ENCODE measurements at places on chromosomes 1 and 21.

DNA sequence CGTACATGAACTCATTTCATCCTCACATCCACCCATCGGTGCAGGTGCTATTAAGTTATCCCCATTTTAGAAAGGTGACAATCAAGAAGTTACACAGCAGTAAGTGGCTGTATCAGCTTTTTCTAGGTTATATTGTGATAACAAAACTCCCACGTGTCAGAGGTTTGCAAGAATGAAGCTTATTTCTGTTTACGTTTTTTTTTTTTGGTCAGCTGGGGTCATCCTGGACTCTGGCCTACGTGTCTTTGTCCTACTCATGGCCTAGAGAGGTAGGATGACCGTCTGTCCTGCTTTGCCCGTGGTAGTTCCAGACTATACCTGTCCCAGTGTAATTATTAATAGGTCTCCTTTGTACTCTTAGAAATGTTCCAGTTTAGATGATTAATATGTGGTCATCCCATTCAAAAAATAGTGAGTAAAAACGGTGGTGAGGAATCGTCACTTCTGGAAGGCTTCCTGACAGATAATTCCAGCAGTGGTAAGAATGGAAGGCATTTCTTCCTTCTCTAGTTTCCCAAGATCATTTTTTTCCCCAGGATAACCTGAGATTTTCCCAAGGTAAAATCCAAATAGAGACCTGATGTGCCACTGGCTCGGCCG is 64.2 kb upstream of the KIF26B start:
- no peak for DNase-seq

DNA sequence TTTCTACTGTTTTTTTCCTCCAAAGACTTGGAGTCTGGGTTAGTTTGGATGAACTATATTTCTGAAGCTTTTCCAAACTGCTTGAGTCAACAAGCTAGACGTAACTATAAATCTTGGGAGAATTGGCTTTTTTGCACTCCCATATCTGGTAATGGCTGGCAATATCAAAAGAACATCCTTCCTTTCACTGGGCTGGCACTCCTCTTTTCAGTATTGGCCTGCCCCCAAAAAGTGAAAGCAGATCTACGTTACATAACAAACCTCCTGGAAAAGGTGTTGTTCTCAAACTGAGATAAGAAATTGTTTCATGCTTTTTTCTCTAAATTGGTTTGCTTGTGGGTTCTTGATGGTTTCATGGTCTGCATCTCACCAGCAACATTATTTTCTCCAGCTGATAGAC is 499.3 kb downstream of the NEGR1 start:
- no peak for DNase-seq

DNA sequence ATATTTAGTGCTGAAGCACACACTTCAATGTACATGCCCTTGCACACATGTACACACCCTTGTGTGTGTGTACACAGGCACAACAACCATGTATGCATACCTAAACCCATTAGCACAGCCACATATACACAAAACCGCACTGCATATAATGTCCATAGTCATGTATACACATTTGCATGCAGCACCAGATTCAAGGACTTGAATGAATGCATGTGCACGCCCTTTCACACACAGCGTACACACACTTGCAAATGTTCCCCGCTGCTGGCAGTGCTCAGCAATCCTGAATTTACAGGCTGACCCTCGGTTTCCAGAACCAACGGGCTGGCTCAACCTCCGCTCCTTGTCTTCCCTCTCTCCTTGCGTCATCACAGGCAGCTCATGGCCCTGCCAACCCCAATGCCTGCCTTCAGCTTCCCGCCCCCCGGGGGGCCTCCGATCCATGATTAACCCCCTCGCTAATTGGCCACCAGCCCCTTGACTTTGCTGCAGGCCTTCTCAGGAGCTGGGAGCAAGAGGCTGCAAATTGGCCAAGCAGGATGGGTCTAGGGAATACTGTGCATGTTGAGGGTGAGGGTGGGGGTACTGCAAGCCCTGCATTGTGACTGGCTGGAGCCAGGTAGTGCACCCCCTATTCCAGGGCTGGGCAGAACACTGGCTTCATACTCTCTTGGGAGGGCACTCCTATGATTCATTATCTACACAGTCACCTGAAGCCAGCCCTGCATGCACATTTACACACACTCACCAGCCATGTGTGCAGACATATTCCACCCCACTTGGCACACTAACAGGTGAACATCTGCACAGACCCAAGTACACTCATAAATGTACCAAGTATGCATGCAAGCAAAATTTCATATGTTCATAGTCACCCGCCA is 7.9 kb downstream of the GPR3 start:
- DNase-seq: no peak

DNA sequence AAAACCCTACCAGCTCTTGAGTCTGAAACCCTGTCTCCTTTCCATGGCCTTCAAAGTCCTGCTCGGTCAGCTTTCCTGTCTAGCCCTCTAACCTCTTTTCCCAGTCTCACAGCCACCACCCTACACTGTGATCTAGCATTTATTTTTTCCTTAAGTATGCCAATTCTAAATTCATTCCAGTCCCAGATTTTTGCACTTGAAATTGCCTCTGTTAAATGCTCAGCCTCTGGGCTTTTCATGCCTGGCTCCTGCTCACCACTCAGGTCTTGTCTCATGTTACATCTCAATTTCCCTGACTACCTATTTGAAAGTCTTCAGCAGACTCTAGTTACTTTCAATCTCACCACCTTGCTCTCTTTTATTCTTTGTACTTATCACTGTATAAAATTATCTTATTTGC is 176.2 kb downstream of the ADGRL4 start:
- DNase-seq: no peak

DNA sequence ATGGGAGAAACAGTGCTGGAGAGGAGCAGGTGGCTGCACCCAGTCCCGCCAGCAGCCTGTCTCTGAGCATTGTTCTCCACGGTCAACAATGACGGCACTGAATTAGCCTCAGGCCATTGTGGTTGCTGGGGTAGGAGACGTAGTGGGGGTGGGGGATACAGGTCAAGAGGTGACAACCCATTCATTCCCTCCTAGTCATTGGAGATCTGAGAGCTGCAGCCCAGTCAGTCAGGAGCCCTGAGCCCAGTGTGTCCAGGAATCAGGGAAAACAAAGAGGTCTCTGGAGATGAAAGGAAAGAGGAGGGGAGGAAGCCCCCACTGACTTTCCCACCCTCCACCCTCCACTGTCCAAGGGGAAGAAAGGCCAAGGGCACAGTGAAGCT is 15.3 kb downstream of the SMIM12 start:
- no peak for DNase-seq

DNA sequence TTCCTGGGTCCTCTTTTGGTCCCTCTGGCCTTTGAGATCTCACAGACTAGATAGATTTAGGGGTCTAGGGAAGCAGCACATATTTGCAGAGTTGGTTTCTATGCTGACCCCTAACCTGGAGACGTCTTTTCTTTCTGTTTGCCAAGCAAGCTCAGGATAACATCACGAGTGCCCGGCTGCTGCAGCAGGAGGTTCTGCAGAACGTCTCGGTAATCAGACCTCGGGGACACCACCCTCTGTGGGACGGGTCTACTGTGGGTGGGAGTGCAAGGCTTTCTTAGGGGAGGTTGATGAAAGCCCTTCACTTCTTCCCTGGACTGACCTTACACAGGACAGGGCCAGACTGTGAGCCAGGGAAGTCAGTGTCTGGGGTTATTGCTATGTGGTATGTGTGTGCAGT is 2.9 kb downstream of the IL24 start:
- DNase-seq: no peak

DNA sequence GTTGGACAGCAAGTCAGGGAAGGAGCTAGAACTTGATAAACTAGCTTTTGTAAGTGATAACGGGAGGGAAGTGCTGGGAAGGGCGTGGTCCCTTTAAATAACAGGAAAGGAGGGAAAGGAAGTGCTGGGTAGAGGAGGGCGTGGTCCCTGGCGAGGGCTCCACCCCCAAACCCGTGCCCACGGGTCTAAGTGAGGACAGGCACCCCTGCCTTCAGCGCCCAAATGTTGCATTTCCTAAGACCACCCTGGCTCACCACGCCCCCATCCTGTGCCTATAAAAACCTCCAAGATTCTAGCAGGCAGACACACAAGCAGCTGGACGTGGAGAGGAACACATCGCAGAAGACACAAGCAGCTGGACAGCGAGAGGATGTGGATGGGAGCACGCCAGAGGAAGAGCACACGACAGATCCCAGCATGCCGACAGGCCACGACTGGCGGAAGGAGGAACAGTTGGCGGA is 58.5 kb downstream of the PALMD start:
- DNase-seq: no peak

- DNase-seq: no peak
These were observed 71.5 kb downstream of the MIS18A start for GRCh38 chr21:32207406-32207716.

DNA sequence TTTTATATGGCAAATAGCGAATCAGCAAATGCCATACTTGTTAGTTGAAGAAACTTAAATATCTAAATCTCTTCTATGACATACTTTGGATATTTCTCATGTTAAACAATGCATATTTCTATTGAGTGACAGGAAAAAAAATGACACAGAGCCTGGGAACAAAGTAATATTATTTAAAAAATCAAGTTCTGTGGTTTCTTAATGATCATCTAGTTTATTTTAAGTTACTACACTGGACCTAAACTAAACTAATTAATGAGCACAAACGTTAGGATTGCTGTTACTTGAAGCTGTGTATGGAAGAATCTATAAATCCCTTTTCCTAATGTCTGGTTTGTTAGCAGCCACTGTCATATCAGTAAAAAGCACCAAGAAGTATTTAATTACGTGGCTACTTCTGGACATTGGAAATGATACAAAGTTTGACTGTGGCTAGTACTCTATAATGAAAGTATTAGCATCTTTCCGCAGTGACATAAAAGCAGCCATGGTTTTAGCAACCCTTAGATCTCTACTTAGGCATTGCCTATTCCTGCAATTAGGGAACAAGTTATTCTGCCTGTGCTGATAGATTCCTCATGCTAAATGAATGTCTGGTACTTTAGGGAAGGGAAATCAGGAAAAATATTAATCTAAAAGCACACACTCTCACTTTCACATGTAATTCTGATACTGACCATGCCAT is 981.7 kb upstream of the B3GALT2 start:
- no peak for DNase-seq

GRCh38 chr1:200367841-200368534 is 41.8 kb downstream of the ZNF281 start:
- DNase-seq: no peak

DNA sequence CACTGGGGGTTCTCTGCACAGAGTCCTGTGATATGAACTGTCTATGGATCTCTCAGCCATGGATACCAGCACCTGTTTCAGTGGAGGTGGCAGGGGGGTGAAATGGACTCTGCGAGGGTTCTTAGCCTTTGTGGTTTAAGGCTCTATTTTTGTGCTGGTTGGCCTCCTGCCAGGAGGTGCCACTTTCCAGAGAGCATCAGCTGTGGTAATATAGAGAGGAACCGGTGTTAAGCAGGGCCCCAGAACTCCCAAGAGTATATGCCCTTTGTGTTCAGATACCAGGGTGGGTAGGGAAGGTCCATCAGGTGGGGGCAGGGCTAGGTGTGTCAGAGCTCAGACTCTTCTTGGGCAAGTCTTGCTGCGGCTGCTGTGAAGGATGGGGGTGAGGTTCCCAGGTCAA is 330.0 kb upstream of the PLD5 start:
- DNase-seq: no peak

DNA sequence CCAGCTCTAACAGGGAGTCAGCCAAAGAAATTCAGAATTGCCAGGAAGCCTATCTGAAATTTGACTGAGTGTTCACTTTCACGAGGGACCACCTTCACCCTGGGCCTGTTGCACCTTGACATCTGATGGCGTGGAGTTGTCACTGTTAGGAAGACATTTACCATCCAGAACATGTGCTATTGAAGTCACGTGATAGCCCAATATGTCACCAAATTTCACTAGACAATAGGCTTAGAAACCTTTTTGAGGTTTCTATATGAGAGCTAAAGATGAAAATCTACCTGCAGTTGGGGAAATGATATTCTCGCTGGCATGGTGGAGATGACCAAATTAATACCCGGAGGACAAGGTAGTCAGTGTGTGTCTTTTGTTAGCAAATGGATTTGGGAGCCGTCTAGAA is 102.7 kb downstream of the HUNK start:
- DNase-seq: no peak

DNA sequence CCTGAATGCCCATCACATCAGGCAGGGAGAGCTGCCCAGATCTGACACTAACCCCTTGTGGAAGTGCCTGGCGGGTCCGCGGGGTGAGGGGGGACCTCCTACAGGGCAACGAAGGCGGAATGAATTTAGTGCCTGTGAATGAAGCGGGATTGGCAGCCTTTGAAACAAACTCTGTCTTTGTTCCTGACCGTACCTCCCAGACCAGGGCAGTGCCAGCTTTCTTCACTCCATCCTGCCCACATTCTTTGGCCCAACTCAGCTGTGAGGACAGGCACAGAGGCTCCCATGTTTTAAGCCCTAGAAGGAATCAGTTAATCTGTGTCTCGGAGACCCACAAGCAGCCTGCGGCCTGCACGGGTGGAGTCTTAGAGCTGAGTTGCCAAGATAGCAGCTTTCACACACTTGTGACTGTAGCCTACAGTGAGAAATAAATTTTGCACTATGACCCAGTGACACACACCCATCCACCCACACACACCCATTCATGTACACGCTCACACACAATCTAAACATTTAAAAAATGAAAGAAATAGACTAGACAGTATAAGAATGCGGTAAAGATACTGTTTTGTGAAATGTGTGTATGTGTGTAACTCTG is 60.1 kb upstream of the USP24 start:
- no peak for DNase-seq

DNA sequence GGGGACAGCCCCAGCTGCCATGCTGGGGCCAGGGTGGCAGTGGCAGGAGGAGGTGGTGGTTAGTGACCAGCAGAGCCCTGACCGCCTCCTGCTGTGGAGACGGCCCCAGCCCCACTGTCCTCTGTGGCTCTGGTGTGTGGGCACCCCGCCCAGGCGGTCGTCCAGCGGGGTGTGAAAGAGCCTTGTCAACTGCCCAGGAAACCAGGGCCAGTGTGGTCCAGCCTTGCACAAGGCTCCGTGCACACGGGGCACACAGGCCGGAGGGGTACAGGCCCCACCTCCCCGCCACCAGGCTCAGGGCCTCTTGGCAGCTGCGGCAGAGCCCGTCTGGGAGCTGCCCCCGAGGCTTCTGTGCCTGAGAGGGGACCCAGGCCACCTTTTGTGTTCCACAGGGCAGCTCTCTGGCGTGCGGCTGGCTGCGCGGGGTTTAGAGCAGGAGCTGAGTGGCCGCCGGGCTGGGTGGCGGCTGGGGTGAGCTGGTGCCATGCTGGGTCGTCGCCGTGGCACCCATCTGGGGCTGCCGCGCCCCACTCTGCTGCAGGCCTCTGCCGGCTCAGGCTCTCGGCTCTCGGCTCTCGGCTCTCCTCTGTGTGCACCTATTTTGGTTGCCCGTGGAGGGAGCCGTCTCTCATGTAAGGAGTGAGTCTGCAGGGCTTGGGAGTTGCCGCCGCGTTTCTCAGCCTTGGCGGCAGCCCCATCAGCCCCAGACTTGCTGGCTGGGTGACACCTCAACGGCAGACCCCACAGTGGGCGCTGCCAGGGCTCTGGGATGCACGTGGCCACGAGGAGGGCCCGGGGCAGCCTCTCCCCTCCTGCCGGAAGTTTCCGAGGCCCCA is 36.1 kb downstream of the SLX9 start:
- no peak for DNase-seq
